MG63 (cell line): ENCODE measurements at places on chromosomes 7 and 10. TPM values are rescaled to one million over a fixed set of nuclear protein-coding genes. Genes with fewer than 3 reads are reported as not detected.
A peak's percentile ranks its signal among the peaks of the same experiment; 100 is the strongest.

DNA sequence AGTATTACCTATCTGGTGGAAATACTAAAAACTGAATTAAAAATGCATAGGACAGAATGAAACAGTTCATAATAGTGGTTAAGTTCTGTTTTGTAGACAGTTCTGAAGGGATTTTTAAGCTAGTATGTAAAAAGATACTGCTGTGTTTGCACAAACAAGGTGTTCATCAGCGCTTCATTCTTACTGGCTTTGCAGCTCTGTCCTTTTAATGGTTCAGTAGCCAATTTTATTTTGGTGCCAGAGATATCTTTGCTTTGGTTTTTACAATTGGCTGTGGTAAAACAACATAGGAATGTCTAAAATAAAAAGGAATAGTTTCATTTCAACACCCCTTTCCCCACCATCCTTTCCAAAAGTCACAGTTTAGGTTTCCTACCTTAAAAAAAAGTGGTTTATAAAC lies 33.0 kb downstream of the STAM start:
- no peak for DNase-seq

GRCh38 chr7:43076189-43076605 lies 36.2 kb upstream of the HECW1 start:
- DNase-seq, result peak; percentile 7

DNA sequence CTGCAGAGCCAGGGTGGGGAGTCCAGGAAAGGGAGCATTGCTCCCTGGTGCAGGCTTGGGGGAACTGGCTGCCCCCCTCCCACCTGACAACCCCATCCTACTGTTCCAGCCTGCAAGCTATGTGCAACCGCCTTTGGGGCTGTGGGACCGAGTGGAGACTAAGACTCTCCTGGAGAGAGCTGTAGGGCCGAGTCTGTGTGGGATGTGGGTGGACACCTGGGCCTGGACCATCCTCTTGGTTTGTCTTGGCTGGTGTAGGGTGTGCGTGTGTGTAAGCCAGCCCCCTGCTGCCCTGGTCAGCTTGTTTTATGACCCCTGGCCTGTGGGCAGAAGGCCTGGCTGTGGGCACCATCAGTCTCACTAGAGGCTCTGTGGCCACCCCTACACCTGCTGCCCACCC lies 1.6 kb upstream of the RAMP3 start:
- DNase-seq, result no peak

GRCh38 chr7:6476596-6477317 lies 29.0 kb upstream of the DAGLB start:
- no peak for DNase-seq

CYP3A4 gene
- not detected in 2 replicates for total RNA-seq

MUC3A gene
- not detected in 2 replicates for total RNA-seq
